T-helper 2 cell treated with Interferon-gamma antibody and Interleukin-4, amounts not matched to agents 5 μg/mL and 100 μg/mL, for 36 hours (primary cell): ENCODE measurements at places on chromosomes 2 and 18.

- DNase-seq: no peak
These were observed 603.3 kb downstream of the TSN start for GRCh38 chr2:122358729-122359128.

DNA sequence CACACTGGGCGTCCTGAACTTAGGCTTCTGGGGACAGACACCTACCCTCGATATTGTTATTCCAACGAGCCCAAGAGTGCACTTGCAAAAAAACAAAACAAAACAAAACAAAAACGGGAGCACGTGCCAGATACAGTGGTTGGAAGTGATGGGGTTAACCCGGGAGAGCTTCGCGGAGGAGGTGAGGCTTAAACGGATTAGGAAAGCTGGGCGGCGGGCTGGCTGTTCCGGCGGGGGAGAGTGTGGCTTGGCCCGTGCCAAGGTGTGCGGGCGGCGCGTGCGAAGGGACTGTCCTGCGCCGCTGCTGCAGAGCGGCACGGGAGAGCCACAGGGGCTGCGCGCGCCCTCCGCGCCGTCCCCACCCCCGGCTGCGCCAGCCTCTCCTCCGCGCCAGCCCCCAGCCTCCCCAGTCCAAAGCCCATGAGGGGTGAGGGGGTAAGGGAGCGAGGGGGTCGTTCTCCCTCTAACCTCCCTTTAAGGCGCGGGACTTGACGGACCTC, 1.5 kb upstream of the SLC30A3 start:
- DNase-seq: no peak

DNA sequence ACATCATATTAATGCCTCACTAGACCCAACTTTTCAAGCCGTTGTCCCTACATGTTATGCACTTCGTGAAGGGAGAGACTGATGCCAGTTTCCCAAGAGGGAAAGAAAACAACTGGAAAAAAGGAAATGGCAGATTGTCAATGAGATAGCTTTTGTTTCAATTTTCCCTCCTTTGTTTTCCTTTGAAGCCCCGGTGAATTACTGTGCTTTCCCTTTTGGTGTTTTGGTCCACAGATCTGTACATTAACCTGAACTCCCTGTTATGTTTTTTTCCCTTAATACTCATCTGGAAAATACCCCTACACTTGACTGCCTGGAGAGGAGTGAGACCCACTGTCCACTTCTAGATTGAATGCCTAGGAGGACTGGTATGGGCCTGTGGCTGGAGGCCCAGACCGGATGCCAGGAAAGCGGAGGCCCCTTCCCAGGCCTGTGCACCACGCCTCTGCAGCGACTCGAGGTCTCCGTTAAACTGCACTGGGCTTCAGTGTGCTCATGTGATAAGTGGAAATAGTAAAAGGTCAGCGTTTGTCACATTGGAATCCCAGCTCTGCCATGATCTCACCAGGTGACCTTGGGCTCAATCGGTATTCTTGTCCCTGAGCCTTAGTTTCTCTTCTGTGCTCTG, 106.4 kb downstream of the GATA6 start:
- no peak for DNase-seq

DNA sequence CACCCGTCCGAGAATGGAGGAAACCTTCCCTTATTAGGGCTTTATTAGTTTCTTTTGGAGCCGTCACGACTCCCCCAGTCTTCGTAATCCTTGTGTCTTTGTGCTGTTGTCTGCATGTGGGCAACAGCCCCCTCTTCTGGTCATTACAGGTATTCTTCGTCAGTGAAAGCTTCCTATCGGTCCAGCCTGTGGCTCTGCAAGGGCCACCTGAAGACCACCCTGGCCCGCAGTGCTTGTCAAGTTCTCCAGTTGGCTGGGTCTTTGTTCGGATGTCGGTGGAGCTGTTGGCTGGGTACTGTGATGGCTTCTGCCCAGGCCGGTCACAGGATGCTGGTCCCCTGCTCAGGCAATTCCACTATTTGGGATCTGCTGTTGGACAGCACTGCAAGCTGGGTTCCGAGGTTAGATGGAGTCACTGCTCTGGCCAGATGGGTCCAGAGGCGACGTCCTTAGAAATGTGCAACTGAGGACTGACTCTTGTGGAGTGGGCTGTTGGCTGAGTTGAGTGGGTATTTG, 19.2 kb downstream of the E2F6 start:
- DNase-seq: no peak

DNA sequence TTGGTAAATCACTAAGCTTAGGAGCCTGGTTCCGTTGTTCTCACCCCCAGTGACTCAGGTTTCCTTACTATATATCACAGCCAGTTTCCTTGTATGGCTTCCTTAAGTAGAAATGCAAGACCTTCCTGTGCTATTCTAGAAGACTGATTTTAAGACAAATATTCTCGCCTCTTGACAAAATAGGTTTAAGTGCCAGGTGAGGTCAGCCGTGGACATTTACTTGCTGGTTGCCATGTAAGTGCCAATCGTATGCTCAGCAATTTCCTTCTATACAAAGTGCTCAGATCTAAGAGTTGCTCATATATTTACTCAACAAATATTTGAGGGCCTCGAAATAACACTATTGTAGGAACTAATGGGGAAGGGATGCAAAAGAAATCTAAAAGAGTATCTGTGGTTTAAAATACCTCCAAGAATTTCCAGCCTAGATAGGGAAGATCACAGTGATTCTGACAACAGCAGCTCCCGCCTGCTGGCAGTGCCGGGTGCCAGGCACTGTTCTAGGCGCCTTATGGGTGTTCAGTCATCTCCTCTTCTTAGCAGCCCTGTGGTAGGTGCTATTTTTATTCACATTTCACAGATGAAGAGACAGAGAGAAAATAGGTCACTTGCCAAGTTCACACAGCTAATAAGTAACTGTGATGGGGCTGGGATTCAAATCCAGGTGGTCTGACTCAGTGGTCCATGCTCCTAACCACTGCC, 95.3 kb upstream of the B3GNT7 start:
- DNase-seq: no peak

DNA sequence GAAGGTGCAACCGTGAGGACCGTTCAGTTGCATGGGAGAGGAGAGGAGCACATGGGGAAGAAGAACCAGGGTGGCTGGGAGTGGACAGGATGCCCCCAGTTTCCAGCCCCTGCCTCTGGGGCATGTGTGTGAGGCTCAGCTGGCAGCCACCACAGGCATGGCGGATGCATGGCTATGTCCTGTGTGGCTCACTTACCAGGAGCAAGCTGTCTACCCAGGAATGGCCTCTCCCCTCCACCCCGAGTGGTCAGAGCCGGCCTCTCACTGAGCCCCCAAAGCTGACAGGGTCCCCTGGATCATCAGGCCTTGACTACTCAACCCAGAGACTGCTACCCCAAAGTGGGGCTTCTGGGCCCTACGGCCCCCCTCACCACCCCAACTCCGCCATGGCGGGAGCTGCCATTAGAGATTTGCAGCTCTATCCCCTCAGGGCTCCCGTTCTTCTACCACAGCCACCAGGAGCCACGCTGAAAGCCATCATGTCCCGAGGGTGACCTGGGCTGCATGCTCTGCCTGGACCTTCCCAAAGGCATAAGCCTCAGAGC, 65.3 kb downstream of the RHOB start:
- DNase-seq: no peak

DNA sequence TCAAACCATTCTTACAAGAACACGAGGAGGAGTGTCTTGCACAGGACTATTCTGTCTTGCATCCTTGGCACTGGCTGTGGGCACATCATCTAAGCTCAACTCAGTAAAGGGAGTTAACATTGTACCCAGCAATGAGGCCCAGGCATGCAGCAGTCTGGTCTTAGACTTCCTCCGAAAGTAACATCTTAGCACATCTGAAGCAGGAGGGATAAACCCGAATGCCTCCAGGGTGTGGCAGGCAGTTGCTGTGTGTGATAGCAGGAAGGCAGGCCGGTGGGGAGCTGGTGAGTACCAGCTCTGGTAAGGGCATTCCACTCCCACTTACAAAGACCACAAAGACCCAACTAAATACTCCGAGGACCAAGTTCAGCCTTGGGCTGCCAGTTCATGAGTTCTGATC, 206.3 kb downstream of the TSN start:
- DNase-seq: no peak

GRCh38 chr18:9108911-9109310, 6.4 kb downstream of the NDUFV2 start:
- DNase-seq: no peak

DNA sequence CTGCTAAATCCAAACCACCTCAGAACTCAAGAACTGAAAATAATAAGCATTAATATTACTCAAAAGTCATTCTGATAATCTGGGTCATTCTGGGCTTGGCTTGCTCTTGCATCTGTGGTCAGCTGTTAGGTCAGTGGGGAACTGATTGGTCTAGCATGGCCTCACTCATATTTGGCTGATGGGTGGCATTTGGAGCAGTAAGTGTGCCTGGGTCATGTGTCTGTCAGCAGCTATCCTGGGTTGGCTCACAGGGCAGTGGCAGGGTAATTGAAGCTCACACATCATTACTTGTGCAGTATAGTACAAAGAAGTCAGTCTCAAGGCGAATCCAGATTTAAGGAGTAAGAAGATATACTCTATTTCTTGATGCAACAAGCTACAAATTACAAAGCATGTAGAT, 9.6 kb downstream of the RPL37A start:
- no peak for DNase-seq

GRCh38 chr2:102726128-102727087, 35.4 kb upstream of the TMEM182 start:
- DNase-seq: no peak

DNA sequence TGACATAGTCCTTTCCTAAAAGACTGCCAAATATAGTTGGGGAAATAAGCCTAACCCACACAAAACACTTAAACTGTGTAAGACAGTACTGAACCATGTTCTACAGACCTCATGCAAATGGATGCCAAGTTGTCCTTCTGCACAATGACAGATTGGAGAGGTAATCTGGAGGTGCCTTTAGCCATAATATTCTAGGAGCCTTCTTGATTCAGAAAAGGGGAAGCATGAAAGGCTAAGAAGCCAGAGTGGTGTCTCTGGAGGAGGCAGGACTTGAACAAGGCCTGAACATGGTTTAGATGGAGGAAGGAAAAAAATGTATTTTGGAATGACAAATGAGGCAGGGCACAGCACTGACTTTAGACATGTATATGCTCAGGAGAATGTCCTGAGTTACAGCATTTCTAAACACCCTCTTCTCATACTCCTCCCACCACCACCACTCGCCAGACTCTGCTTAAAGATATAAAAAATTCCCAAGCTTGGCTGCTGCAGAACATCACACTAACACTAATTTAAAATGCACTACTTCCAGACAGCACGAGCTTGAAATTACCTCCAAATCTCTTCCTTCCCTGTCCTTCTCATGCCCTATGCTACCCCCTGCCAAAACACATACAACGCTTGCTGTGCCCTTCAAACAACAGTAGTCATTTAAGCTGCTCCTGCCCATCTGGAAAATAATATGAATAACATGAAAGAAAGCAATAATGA, 110.4 kb downstream of the ANKRD44 start:
- no peak for DNase-seq

DNA sequence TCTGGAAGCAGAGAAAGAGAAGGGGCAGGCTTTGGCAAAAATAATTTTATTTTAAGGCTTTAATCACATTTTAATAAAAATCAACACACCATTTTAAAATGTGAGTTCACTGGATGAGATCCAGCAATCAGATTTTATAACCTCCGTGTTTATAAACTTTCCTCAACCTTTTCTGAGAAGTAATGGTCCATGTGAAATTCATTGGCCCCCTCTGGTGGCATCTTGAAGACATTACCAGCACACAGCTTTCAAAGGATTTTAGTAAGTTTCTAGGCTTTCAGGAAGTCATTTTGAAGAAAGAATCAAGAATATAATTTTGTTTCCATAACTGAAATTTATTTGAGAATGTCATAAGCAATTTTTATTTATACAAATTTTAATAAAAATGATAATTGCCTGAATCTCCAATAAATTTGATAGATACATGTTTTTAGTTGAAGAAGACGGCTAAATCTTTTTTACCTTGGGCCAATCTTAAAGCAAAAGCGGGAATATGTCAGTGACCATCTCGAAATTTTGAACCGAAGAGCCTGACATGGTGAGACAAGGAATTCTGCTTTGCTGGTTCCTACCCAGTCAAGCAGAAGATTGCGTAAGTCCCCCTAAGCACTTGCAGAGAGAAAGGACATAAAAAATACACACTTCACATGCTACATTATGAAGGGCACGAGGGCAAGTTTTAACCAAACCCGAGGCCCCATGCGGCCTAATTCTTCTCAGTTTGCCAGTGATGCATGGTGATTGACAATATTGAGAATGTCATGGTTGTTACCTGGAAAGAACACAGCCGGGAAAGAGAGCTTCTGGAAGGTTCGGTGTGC, 128.4 kb upstream of the CBLN2 start:
- no peak for DNase-seq
